ENCODE measurements at places on chromosomes 12 and 14.

DNA sequence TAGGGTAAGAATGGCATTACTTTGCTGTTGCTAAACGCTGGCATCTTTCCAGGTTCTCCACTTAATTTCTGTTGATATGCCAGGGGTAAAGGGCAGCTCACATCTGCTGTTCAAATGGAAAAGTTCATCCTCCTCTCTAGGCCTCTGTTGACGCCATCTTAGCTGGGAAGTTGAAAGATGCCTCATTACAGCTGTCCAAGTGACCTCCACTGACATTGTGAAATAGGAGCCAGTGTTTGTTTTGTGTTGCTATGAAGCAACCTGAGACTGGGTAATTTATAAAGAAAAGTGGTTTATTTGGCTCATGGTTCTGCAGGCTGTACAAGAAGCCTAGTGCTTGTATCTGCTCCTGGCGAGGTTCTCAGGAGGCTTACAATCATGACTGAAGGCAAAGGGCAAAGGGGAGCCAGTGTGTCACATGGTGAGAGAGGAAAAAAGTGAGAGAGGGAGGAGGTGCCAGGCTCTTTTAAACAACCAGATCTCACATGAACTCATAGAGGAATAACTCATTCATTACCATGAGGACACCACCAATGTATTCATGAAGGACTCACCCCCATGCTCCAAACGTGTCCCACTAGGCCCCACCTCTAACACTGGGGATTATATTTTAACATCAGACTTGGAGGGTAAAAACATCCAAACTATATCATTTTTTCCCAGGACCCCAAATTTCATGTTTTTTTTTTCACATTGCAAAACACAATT is 3.2 kb upstream of the ADAM21 start:
- DNase-seq = no peak

GRCh38 chr12:116613256-116613655 is 54.1 kb downstream of the MAP1LC3B2 start:
- no peak for DNase-seq

GRCh38 chr12:120223458-120224303 is 22.8 kb upstream of the RPLP0 start:
- DNase-seq = no peak

- DNase-seq = peak; percentile 53
These were observed at the start of gene PRKD1 for GRCh38 chr14:29927376-29928116. TSS of gene PRKD1 (minus strand) at chr14:29927847.

DNA sequence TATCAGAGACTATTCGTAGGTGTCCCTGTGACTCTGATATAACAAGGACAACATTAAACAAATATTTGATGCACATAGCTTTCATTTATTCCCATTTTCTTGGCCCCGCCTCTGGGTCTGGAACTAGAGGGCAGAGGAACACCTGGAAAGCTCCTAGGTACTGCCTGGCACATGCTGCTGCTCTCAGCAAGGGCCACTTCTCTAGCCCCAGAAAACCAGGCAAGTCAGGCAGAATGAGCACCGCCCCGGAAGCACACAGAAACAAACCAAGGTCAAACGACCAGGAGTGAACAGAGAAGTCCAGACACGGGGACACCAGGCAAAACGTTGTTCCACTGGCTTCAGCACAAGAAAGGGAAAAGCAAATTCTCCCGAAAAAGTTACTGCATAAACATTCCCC is 76.1 kb downstream of the TTC7B start:
- DNase-seq = no peak

- no peak for DNase-seq
These were observed 4.1 kb upstream of the DCAF11 start for GRCh38 chr14:24110523-24110922.

- DNase-seq = no peak
These were observed 2.8 kb upstream of the PRKAG1 start for GRCh38 chr12:49021292-49021915.
